ENCODE measurements at places on chromosomes 13 and 19.

DNA sequence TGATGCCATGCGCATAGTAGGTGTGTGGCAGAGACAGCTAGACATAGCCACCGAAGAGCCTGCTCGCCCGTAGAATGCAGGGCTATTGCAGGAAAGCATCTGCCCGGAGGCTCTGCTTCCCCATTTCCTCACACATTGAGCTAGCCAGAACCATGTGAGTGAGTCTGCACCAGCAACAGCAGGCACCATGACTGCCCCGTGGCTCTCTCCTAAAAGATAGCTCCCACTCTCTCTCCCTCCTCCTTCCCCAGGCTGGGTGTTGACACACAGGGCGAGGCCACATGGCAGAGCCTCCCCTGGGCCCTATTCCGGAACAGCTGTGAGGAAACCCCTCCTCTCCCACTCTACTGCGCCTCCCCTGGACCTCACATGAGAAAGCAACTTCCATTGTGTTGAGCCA is 52.3 kb upstream of the ATP12A start:
- DNase-seq = no peak

GRCh38 chr13:112819111-112819510 is 129.3 kb downstream of the ATP11A start:
- no peak for DNase-seq

DNA sequence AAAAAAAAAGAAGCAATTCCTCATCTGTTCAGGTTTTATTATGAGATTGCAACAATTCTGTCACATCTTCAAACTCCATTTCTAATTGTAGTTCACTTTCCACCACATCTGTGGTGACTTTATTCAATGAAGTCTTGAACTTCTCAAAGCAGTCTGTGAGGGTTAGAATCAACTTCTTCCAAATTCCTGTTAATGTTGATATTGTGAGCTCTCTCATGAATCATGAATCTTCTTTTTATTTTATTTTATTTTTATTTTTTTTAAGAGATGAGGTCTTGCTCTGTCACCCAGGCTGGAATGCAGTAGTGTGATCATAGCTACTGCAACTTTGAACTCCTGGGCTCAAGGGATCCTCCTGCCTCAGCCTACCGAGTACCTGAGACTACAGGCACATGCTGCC is 19.6 kb downstream of the ARHGAP35 start:
- DNase-seq = no peak

DNA sequence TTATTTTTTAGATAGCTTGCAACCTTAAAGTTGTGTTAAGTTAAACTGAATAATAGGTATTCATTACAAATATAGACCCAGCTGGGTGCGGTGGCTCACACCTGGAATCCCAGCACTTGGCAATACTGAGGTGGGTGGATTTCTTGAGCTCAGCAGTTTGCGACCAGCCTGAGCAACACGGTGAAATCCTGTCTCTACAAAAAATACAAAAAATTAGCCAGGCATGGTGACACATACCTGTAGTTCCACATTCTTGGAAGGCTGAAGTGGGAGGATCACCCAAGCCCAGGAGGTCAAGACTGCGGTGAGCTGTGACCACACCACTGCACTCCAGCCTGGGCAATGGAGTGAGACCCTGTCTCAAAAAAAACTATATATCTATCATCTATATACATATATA is 386.5 kb downstream of the PCDH17 start:
- no peak for DNase-seq

DNA sequence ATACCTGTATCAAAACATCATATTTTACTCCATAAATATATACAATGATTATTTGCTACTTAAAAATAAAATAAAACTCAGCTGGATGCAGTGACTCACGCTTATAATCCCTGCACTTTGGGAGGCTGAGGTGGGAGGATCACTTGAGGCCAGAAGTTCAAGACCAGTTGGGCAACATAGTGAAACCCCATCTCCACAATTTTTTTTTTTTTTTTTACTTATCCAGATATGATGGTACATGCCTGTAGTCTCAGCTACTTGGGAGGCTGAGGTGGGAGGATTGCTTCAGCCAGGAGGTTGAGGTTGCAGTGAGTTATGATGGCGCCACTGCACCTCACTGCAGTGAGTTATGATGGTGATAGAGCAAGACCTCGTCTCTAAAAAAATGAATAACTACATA is 22.4 kb downstream of the POU2F2 start:
- no peak for DNase-seq

GRCh38 chr19:12867120-12868099 is 13.8 kb downstream of the DNASE2 start:
- no peak for DNase-seq

- no peak for DNase-seq
These were observed 845.1 kb downstream of the DACH1 start for GRCh38 chr13:71021825-71022422.

- no peak for DNase-seq
These were observed 5.1 kb upstream of the FCGBP start for GRCh38 chr19:39939556-39939955.

DNA sequence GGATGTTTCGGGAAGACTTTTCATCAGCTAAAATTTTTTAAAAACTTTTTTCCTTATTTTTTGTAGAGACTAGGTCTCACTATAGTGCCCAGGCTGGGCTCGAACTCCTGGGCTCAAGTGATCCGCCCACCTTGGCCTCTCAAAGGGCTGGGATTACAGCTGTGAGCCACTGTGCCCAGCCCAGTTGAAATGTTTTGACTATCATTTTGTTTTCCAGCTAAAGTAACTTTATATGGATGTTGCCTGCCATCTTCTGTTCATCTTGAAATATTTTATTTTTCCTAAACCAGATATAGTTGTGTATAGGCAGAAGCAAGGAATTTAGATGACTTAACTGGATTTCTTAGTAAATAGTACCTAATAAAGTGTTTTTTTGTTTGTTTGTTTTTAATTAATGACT is 7.0 kb downstream of the CAB39L start:
- DNase-seq = peak; percentile 12

- DNase-seq = no peak
These were observed 520.1 kb downstream of the SUCLA2 start for GRCh38 chr13:47480951-47481350.

GRCh38 chr13:45439781-45440462 is 21.7 kb upstream of the SLC25A30 start:
- no peak for DNase-seq

DNA sequence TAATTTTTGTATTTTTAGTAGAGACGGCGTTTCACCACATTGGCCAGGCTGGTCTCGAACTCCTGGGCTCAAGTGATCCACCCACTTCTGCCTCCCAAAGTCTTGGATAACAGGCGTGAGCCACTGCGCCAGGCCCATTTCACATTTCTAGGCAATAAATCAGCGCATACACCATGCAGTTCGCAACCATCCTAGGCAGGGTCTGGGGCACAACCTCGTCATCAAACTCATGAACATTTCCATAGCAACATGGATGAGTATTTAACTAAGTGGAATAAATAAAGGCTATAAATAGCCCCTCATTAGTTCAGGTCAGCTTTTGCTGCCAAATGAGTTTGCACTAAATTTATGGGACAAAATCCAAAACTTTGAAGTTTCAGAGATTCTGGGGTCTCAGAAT is 8.2 kb downstream of the MEIS3 start:
- no peak for DNase-seq
